ENCODE measurements at places on chromosomes 2 and 18.

GRCh38 chr2:95700519-95700918, 108.7 kb downstream of the TRIM43 start:
- DNase-seq = no peak

DNA sequence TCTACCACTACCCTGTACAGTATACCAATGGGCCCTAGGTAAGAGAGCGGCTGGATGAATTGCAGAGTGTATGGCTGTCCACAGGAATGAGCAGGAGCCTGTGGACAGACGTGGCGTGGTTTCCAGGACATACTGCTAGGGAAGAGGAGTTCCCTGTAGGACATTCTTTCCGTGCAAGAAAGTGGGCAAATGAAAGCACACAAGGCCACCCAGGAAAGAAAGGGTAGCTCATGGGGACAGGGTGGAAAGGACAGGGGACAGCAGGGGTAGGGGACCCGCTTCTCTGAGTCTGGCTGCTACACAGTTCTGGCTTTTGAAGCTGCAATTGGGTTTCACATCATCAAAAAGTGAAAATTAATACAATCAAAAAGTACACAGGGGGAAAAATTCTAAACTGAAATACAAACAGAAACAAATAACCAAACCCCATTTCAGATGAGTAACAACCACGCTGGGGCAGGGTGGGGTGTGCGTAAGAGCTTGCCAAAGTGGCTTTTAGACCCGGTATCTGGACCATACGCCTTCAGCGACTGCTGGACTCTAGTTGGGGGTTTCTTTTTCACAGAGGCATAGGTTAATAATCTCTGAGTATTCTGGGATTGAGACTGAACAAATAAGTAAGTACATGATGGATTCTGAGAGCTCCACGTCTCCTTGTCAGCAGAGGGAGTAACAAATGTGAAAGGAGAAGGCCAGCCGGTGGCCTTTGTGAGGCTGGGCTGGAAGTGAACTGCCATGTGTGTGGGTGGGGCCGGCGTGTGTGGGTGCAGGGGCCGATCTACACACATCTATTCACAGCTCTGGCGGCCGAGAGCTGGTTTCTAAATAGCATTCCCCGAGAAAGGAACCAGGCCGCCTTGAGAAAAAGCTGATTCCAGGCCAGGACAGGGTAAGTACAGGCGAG, 84.0 kb downstream of the HDAC4 start:
- DNase-seq = peak; percentile 52

DNA sequence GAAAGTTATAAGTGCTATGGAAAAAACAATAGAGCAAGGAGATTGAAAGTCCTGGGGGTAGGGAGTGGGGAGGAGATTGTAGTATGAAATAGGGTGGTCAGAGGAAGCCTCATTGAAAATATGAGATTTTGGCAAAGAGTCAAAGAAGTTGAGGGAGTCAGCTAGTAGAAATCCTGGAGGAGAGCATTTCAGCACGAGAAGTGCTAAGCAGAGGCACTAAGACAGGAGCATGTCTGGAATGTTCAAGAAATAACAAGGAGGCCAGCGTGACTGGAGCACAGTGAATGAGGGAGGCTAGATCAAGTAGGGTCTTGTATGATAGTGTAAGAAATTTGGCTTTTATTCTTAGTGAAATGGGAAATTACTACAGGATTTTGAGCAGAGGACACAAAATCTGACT, 2.1 kb upstream of the TSPYL6 start:
- no peak for DNase-seq

DNA sequence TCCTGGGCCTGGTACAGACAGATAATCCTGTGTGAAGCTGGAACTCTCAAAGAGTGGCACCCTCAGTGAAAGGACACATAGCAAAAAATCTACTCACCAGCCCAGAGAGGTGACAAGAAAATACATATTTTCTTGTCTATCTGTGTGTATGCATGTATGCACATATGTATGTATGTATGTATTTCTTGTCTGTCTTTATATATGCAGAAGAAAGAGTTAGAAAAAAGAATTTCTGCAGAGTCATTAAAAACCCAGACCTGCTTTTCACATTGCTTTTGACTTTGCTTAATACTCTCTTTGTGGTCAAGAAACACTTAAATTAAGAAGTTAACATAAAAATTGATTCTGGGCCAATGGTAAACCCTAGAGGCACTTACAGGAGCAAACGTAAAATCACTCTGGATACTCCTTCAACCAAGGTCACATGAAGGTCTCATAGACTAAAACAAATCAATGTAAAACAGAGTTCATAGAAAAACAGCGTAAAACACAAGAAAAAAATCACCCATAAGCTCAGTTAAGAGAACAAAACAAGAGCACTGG, 16.5 kb upstream of the AAK1 start:
- no peak for DNase-seq

GRCh38 chr2:99488539-99489062, 1.2 kb downstream of the REV1 start:
- DNase-seq = no peak

DNA sequence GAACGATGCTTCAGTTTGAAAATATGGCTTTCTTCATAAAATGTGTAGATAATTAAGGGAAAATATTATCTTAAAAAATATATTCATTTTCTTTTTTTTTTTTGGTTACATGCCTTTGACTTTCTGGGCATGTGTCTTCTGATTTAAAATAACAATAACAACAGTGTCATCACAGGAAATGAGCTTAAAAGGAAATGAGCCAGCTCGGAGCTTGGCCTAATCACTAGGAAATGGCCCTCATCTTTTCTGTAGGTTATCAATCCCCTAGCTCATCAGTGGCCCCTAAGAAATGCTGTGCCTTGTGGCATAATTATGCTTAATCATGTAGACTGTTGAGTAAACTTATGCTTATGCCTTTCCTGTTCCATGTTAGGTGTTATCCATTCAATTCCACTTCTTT, 141.8 kb upstream of the FHL2 start:
- no peak for DNase-seq

DNA sequence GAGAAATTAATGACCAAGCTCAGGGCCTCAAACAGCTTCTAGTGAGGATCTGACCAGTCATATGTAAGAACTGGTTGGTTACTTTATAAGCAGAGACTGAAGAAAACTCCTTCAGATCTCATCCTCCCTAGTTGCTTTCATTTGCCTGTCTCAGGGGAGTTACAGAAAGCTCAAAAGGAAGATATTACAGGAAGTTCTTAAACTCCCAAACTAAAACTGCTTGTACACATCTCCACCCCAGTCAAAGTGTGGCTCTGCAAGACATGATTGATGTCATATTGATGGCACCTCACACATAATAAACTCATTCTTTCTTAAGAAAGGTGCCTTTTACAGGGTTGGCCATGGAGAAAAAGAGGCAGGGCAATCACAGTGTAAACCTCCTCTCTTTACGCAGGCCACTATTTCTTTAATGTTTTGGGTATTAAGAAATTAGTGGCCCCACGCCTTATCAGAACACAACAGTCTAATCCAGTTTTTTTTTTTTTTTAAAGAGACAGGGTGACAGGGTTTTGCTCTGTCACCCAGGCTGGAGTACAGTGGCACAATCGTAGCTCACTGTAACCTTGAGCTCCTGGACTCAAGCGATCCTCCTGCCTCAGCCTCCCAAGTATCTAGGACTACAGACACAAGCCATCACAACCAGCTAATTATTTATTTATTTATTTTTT, 62.6 kb upstream of the STK17B start:
- DNase-seq = no peak

DNA sequence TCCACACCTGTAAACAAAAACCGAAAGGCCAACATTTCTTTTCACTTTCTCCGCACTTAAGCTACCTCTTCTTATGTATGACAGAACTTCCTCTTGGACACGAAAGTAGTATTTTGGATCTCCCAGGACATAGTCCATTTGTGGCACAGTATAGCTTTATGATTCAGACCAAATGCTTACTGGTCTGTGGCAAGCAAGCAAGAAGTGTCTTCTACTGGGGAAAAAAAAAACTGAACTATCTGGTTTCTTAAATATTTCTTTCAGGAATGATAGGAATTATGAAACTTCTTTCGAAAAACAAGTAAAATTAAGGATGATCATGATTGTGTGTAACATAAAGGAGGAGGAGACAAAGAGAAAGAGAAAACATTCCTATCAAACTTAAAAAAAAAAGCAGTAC, 33.6 kb downstream of the SRBD1 start:
- DNase-seq = no peak

GRCh38 chr2:223460774-223461211, 141.4 kb downstream of the SCG2 start:
- DNase-seq = no peak

DNA sequence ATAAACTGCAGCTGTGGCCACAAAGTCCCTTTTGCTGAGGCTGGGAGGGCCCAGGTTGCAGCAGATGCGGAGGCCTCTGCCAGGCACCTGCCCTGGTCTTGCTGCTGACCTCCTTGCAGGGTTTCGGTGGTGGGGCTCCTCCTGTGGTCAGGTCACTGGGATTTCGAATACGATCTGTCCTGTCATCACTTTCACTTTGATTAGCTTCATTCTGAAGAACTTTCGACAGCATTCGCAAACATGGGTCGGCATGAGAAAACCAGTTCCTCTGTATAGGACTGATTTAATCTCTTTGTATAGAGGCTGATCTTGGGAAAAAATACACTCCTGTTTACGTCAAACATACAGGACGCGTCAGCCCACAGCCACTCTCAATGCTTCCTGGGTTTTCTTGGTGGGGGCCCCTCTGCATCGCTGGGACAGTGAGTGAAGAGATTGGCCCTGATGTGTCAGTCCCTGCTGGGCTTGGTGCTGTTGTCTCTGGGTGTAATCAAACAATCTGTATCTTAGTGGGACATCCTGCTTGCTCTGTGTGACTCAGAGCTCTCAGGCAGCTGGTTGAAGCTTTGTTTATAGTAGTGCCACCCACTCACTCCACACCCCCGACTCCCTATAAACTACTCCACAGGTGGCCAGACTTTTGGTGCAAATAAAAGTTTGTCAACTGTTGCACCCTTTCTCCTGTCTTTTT, 209.4 kb upstream of the CXCR4 start:
- no peak for DNase-seq

GRCh38 chr18:8496186-8496585, 113.1 kb upstream of the RAB12 start:
- DNase-seq = no peak

- DNase-seq = no peak
Measured at GRCh38 chr2:17754773-17755425, 961 bp downstream of the GEN1 start.

GRCh38 chr2:201448061-201448460, 3.2 kb downstream of the TRAK2 start:
- no peak for DNase-seq

All from LNCaP clone FGC (cell line).